Activated CD4-positive, alpha-beta T cell treated with anti-CD3 and anti-CD28 coated beads, Interleukin-2, amount 10 ng/mL, durations not matched to agents 7 days and 5 days (primary cell): ENCODE measurements at places on chromosomes 13 and 19. TPM values are rescaled to one million over a fixed set of nuclear protein-coding genes. Genes with fewer than 3 reads are reported as not detected.

The BCKDHA gene
- total RNA-seq, result 12.7 TPM

The RTBDN gene
- total RNA-seq, result not detected

DNA sequence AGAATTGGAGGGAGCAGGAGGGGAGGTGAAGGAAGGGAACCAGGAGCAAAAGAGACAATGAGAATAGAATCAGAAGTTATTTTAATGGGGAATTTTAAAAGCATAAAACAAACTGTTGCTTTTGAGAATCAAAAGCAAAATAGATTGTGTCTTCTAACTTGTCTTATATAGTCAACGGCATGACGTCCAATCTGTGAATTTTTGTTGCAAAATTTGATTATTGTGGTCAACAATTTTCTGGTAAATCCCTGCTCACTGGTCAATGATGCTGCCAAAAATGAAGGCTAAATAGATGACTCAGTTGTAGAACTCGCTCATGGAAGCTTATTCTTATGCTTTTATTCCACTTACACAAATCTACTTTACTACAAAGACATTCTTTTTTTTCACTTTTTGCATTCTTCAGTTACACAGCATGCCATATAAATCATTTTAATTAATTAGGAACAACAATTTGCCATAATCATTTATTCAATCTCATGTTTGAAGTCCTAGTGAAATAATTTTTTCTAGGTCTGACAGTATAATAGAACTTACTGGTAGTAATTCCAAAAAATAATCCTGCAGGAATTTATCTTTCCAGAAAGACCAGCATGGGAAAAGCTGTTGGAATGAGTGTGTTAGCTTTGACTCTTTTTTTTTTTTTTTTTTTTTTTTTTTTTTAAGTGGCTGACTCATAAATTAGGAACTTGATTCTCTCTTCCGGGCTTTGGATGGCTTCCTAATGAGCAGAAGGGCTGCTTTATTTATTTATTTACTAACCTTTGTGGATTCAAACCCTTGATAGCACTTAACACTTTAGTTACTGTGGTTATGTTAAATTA is 256.9 kb downstream of the SPRY2 start:
- DNase-seq, result no peak
- H3K4me3 ChIP-seq, result no peak overlapping the region
- H3K27me3 ChIP-seq, result no peaks in the 10 kb centered on the region
- no peak overlapping the region for H3K27ac ChIP-seq
- no peaks in the 10 kb centered on the region for H3K4me1 ChIP-seq

DNA sequence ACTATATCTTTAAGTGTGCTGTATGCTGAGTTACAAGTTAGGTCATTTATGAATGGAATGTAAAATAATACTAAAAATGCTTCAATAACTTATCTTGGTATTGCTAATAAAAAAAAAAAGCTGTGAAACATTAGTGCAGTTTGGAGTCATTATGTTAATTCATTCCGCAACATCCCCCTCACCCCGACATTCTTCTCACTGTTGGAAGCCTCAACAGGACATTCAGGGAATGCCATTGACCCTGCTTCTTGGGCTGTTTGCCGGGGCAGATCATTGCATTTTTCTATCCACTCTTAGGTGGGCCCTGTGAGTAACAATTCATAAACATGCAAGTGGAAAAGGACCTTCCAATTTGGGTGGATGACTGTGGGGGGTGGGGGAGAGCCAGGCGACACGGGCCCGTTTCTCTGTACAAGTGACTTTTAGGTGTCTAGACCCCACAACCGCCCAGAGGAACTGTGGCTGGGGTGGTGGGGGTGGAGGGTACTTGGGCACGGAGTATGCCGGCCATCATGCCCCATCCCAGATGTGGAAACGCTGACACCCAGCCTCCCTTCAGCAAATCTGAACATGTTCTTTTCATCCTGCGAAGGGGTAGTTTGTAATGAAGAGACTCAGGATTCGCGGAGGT is 185.9 kb downstream of the ZNF536 start:
- no peaks in the 10 kb centered on the region for H3K36me3 ChIP-seq
- H3K27ac ChIP-seq, result no peak overlapping the region
- no peak for DNase-seq
- no peaks in the 10 kb centered on the region for H3K27me3 ChIP-seq

The VSTM1 gene
- not detected for total RNA-seq

DNA sequence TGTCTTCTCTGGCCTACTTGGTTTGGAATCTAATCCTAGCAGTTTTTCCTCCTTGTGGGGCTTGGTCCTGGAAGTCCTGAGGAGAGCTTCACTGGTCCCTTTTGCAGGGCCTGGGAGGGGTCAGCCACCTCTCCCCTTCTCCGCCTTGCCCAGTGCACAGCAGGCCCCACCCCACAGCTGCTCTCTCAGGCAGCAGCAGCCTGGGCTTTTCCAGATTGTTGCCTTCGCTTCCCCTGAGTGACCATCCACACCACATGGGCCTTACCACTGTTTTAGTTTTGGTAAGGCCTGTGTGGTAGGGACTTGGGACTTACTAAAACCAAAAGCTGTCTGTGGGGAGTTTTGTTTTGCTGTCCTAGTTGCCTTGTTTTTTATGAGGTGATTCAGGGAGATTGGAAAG is 11.5 kb downstream of the MPHOSPH8 start:
- no peaks in the 10 kb centered on the region for H3K27me3 ChIP-seq
- no peak overlapping the region for H3K27ac ChIP-seq
- DNase-seq, result no peak
- H3K36me3 ChIP-seq, result peaks cover 60% of the 10 kb centered on the region
- no peak overlapping the region for H3K4me3 ChIP-seq

DNA sequence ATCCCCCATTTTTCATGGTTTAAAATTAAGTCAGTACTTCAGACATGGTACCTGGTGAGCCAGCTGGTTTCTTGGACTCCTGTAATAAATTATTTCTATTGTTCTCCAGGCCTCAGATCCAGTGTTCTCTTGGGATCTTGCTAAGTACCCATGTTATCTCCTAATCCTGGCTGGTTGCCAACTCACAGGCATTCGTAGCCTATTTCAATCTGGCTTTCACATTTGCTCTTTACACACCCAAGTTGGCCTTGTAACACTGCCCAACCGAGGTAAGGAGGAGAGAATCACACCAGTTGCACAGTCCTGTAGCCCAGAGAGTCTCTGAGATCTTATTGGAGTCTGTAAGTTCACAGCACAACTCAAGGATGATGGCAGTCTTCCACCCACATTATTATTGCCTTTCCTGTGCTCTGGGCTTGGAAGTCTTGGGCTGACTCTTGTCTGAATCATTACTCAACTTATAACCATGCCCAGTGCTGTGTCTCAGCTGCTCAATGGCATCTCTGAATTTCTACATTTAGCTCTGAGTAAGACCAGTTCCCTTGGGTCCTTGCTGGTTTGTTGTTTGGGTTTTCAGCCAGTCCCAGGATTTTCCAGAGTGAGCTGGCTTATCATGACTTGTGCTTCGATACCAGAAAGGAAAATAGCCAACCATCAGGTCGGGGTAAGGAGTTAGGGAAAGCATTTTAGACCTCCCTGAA is 76.6 kb upstream of the KLF12 start:
- H3K27me3 ChIP-seq, result peaks cover 2% of the 10 kb centered on the region
- H3K4me3 ChIP-seq, result no peak overlapping the region
- H3K27ac ChIP-seq, result no peak overlapping the region

GRCh38 chr19:11963566-11964355 is 1.1 kb upstream of the ZNF763 start:
- peak; percentile 72 for DNase-seq
- peak overlapping the region; percentile 91 for H3K4me3 ChIP-seq
- H3K27ac ChIP-seq, result peak overlapping the region; percentile 96
- H3K27me3 ChIP-seq, result no peaks in the 10 kb centered on the region
- peaks cover 20% of the 10 kb centered on the region for H3K4me1 ChIP-seq

The SERPINE3 gene
- total RNA-seq, result not detected

The NAPSA gene
- total RNA-seq, result 1.7 TPM

DNA sequence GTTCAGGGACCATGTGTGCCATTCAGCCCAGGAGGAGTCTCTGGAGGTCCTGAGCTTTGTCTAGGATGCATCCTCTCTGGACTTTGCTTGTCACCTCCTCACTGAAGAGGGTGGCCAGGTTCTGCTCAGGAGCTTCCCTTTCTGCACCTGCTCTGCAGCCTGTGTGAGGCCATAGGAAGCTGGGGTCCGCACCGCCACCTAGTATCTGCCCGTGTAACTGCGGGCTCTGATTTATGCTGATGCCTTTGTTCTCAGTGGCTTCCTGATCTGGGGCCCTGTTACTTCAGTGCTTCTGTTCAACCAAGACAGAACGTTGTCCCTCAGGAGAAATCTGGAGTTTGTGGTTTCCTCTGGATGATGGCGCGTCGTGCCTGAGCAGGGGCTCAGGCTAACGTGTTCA is 15.5 kb downstream of the ZNF610 start:
- H3K36me3 ChIP-seq, result peaks cover 41% of the 10 kb centered on the region
- H3K4me1 ChIP-seq, result no peaks in the 10 kb centered on the region
- H3K27ac ChIP-seq, result no peak overlapping the region
- no peaks in the 10 kb centered on the region for H3K27me3 ChIP-seq
- no peak for DNase-seq

DNA sequence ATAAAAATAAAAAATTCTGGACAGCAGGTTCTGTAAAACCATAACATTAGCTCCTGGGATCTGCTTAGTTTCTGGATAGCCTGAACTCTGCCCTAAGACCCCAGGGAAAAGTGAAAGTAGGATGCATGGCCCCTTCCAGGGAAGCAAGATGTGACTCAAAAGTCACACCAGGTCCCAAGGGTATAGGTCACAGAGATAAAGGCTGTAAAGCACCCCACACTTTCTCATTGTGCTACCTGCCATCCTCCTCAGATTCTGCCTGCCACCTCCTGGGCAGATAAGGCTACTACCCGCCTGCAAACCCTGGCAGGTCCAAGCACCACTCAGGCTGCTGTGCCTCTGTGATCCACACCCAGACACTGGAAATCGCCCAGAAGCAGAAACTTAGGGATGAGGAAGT is 20.6 kb downstream of the FFAR2 start:
- peaks cover 15% of the 10 kb centered on the region for H3K4me1 ChIP-seq
- no peaks in the 10 kb centered on the region for H3K36me3 ChIP-seq
- H3K27me3 ChIP-seq, result peaks cover 4% of the 10 kb centered on the region

The TNNI3 gene
- not detected for total RNA-seq

DNA sequence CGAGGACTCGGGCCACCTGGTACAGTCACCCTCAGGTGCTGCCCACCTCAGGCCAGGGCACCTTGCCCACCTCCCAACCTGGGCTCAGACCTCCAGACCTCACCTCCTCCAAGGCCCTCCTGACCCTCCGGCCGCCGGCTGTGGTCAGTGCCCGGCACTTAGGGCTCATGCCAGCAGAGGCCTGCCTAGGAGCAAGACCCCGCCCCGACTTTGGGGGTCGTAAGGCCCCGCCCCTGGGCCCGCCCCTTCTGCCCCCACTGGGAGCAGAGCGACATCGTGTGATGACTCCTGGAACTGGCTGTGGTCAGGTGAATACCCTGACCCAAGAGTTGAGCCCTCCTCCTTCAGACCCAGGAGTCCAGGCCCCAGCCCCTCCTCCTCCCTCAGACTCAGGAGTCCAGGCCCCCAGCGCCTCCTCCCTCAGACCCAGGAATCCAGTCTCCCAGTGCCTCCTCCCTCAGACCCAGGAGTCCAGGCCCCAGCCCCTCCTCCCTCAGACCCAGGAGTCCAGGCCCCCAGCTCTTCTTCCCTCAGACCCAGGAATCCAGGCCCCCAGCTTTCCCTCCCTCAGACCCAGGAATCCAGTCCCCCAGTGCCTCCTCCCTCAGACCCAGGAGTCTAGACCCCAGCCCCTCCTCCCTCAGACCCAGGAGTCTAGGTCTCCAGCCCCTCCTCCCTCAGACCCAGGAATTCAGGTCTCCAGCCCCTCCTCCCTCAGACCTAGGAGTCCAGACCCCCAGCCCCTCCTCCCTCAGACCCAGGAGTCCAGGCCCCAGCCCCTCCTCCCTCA is at the start of gene SBK2:
SBK2 (minus strand) TSS at position 183 of the 790 bp plus-strand sequence. CDS start 839 bp downstream, outside the sequence.
- no peaks in the 10 kb centered on the region for H3K36me3 ChIP-seq
- H3K27ac ChIP-seq, result no peak within 1 kb of the TSS
- H3K4me1 ChIP-seq, result no peaks in the 10 kb centered on the region
- no peak within 1 kb of the TSS for H3K4me3 ChIP-seq

DNA sequence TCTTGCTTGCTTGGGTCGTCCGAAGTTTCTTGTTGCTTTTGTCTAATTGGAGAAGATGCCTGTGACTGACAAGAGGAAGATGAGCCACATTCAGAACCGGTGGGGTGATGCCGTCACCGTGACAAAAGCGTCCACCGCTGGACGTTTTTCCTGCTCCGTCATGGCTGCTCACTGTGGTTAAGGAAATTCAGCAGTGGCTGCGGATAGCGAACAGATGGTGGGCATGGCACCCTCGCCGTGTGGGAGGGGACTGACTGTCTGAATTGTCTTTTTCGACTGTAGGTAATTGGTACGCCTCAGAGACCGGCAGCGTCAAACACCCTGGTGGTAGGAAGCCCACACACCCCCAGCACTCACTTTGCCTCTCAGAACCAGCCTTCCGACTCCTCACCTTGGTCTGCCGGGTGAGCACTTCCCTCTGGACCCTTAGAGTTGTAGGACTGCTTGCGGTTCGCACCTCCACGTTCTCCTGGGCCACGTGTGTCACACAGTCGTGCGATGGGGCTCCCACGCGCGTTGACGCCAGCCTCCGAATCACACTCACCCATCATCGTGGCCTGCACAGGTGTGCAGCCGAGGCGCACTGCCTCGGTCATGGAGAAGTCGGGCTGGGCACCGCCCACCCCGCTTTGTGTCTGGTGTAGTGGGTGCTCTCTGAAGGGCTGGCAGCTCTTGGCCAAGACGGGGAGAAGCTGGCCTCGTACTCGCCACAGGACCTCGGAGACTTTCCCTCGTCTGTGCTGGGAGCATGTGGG is 26.5 kb downstream of the ATP4B start:
- no peak for DNase-seq
- H3K4me1 ChIP-seq, result peaks cover 20% of the 10 kb centered on the region
- no peak overlapping the region for H3K4me3 ChIP-seq
- H3K27me3 ChIP-seq, result no peaks in the 10 kb centered on the region
- H3K27ac ChIP-seq, result no peak overlapping the region
- H3K36me3 ChIP-seq, result peaks cover 47% of the 10 kb centered on the region

The ZNF888 gene
- total RNA-seq, result 7.7 TPM

The KLHL1 gene
- total RNA-seq, result not detected

- no peak overlapping the region for H3K27ac ChIP-seq
- H3K36me3 ChIP-seq, result no peaks in the 10 kb centered on the region
- peaks cover 8% of the 10 kb centered on the region for H3K27me3 ChIP-seq
- DNase-seq, result no peak
These were observed 5.3 kb downstream of the CCDC70 start for GRCh38 chr13:51867062-51867461.

The ZFR2 gene
- not detected for total RNA-seq

DNA sequence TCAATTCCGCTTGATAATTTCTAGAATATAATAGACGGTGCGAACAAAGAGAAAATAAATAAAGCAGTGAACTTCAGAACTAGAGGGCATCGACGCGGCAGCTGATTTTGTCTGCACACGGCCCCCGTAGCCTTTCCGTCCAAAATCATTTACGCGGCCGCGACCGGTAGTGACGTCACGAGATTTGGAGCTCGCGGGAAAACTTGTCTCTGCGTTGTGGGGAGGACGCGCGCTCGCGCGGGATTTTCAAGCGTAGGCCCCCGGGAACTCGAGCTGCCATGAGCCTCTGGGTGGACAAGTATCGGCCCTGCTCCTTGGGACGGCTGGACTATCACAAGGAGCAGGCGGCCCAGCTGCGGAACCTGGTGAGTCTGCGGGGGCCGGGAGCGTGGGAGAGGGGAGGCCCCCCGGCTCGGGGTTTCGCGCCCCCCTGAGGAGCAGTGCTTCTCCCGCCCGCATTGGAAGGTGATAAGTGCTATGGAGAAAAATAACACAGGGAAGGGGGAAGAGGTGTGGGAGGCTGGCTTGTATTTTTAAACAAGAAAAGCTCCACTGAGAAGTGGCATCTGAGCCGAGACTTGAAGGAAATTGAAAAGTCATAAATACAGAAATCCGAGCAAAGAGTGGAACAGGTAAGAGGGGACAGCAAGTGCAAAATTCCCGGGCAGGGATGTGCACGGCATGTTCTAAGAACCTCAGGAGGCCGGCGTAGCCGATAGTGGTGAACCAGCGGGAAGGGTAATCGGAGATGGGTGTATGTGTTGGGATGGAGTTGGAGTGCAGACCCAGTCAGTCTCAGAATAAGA is at the start of gene RFC3:
RFC3 (plus strand) TSS at position 249 of the 806 bp plus-strand sequence; CDS start at position 279, 30 bp downstream.
- H3K4me3 ChIP-seq, result peak within 1 kb of the TSS; percentile 91
- peak; percentile 95 for DNase-seq
- peaks cover 46% of the 10 kb centered on the region for H3K4me1 ChIP-seq
